NCI-H2171 (cell line): ENCODE measurements at places on chromosomes 3 and 15.

DNA sequence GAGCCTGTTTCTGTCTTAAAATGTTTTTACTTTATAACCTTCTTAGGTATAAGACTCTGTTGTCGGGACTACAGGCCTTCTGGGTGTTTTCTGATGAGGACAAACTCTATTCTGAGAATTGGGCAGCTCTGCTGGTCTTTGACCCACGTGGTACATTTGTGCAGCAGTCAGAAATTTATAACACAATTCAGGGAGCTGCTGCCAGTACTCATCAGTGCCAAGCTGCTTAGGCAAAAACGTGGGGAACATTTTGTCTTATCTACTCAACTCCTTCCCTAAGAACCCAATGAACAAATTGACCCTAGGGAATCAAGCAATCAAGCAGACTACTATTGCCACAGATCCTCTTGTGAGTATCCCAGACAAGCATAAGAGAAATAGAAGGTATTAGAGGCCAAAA, 180.7 kb upstream of the PDZRN3 start:
- DNase-seq = no peak

DNA sequence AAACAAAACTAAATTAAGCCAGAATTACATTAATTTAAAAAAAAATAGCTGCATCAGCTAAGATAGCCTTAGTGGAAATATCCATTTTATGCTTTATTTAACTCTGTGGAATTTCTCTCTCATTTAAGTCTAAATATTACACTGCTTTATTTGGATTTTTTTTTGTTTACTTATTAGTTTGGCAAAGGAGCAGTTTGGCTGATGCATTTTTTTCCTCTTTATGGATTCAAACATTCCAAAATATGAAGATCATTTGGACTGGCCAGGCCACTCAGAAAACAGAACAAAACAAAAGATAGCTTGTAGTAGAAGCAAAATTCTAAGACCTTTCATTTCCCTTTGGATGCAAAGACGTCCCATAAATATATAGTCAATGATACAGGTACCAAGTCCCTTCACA, 707.3 kb upstream of the UBE2E2 start:
- no peak for DNase-seq

DNA sequence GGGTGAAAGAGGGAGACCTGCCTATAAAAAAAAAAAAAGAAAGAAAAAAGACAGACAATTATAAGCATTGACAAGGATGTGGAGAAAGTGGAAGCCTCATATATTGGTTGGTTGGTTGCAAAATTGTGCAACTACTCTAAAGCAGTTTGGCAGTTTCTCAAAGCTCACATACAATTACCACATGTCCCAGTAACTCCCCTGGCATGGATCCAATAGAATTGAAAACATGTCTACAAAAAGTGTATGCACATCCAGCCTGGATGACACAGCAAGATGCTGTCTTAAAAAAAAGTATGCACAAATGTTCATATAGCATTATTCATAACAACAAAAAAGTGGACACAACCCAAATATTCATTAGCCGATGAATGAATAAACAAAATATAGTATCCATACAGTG, 19.5 kb downstream of the SETMAR start:
- DNase-seq = no peak

- DNase-seq = no peak
Measured at GRCh38 chr3:194247350-194247740, 103.8 kb downstream of the CPN2 start.

- no peak for DNase-seq
Measured at GRCh38 chr15:60536314-60536713, 57.4 kb upstream of the ICE2 start.

DNA sequence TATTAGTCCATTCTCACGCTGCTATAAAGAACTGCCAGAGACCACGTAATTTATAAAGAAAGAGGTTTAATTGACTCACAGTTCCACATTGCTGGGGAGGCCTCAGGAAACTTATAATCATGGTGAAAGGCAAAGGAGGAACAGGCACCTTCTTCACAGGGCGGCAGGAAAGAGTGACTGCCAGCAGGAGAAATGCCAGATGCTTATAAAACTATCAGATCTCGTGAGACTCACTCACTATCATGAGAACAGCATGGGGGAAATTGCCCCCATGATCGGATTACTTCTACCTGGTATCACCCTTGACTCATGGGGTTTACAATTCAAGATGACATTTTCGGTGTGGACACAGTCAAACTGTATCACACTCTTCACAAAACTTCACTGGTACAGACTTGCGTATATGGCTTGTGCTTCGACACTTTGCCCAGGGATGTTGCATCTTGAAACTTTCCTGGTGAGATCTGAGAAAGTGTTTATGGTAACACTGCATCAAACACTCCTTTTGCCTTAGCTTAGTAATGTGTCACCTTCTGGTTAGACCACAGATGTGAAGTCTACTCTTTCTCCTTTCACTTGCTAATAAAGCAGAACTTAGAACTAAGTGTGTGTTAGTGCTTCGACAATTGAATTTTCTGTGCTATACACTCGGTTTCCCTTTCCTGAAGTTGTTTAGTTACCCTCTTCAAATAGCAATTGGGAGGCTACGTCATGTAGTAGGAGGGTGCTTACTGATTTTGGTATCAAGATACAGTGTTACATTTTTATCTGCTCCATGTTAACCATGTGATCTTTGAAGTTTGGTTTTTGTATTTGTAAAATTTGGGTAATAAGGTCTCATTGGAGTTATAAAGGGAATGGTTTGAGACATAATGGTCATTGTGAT, 185.7 kb downstream of the LPP start:
- no peak for DNase-seq

DNA sequence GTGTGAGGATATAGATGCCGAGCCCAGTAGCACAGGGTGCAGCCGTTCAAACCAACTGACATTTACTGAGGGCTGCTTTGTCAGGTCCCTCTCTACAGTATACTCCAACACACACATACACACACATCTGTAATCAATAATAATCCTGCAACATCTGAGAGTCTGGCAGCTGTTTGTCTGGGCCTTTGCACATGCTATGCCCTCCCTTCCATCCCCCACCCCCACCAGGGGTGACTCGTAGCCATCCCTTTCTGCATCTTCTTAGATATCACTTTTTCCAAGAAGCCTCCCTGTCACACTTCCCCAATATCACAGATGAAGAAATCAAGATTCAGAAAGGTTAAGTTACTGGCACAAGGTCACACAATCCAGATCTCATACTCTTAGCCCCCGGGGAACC, 13.7 kb downstream of the SPATA12 start:
- no peak for DNase-seq
